ENCODE measurements at places on chromosomes 13 and 19. TPM values are rescaled to one million over a fixed set of nuclear protein-coding genes. Genes with fewer than 3 reads are reported as not detected.

The PGLYRP2 gene
- total RNA-seq = not detected

- H3K4me1 ChIP-seq = no peaks in the 10 kb centered on the region
- H3K27me3 ChIP-seq = no peaks in the 10 kb centered on the region
- H3K27ac ChIP-seq = no peak overlapping the region
- H3K36me3 ChIP-seq = no peaks in the 10 kb centered on the region
- no peak overlapping the region for H3K4me3 ChIP-seq
Measured at GRCh38 chr13:93951108-93951507, 528.4 kb downstream of the DCT start.

- no peak overlapping the region for H3K4me3 ChIP-seq
- H3K27ac ChIP-seq = no peak overlapping the region
- no peaks in the 10 kb centered on the region for H3K27me3 ChIP-seq
Measured at GRCh38 chr13:32669030-32669646, 82.9 kb downstream of the PDS5B start.

- H3K27ac ChIP-seq = no peak overlapping the region
- DNase-seq = no peak
- no peaks in the 10 kb centered on the region for H3K4me1 ChIP-seq
- no peaks in the 10 kb centered on the region for H3K27me3 ChIP-seq
- H3K4me3 ChIP-seq = no peak overlapping the region
Measured at GRCh38 chr13:51765142-51765515, 38.8 kb downstream of the DHRS12 start.

- DNase-seq = peak; percentile 21
- H3K4me3 ChIP-seq = peak overlapping the region; percentile 80
- no peaks in the 10 kb centered on the region for H3K36me3 ChIP-seq
Measured at GRCh38 chr19:16626796-16627192, 1.2 kb downstream of the MED26 start.

The ZNF480 gene
- 13.2 TPM for total RNA-seq

- H3K27me3 ChIP-seq = peaks cover 91% of the 10 kb centered on the region
- H3K36me3 ChIP-seq = no peaks in the 10 kb centered on the region
- no peak within 1 kb of the TSS for H3K4me3 ChIP-seq
- no peak for DNase-seq
Measured at GRCh38 chr13:27988520-27988919, at the start of gene URAD. URAD (minus strand) TSS chr13:27988693; CDS start chr13:27988637, 56 bp downstream.

- no peaks in the 10 kb centered on the region for H3K36me3 ChIP-seq
- H3K4me1 ChIP-seq = no peaks in the 10 kb centered on the region
- no peak overlapping the region for H3K27ac ChIP-seq
- no peak for DNase-seq
- H3K4me3 ChIP-seq = no peak overlapping the region
Measured at GRCh38 chr13:70864731-70865130, 756.5 kb upstream of the KLHL1 start.

- H3K4me3 ChIP-seq = peak overlapping the region; percentile 86
- no peaks in the 10 kb centered on the region for H3K4me1 ChIP-seq
- H3K36me3 ChIP-seq = no peaks in the 10 kb centered on the region
- peaks cover 84% of the 10 kb centered on the region for H3K27me3 ChIP-seq
Measured at GRCh38 chr19:11693505-11694499, 44.9 kb downstream of the ZNF823 start.

- no peaks in the 10 kb centered on the region for H3K36me3 ChIP-seq
- H3K4me1 ChIP-seq = peaks cover 13% of the 10 kb centered on the region
- H3K27me3 ChIP-seq = no peaks in the 10 kb centered on the region
Measured at GRCh38 chr19:14139944-14140343, 3.6 kb upstream of the ASF1B start.

DNA sequence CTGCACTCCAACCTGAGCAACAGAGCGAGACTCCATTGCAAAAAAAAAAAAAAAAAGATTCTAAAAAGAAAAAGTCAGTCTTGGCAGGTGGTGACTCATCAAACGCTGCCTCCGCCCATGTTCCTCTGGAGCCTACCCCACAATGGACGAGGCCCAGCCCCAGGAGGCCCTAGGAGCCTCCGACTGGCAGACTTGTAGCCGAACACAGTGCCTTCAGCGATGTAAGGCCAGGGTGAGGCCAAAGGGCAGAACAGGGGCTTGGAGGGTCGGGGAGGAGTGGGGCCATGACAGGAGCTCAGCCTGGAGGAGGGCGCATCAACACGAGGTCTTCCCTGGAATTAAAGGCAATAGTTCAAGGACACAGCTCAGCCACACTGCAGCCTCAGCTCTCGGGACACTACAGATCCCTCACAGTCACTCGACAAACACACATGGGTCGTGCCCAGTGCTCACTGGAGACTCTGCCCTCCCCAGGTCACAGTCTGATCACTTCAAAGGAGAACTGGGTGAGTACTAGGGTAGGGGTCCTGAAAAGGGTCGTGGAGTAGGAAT, 5.1 kb downstream of the USE1 start:
- no peak overlapping the region for H3K4me3 ChIP-seq
- no peaks in the 10 kb centered on the region for H3K27me3 ChIP-seq
- H3K27ac ChIP-seq = no peak overlapping the region
- no peak for DNase-seq
- H3K36me3 ChIP-seq = no peaks in the 10 kb centered on the region
- no peaks in the 10 kb centered on the region for H3K4me1 ChIP-seq

The HS6ST3 gene
- total RNA-seq = 0.31 TPM

DNA sequence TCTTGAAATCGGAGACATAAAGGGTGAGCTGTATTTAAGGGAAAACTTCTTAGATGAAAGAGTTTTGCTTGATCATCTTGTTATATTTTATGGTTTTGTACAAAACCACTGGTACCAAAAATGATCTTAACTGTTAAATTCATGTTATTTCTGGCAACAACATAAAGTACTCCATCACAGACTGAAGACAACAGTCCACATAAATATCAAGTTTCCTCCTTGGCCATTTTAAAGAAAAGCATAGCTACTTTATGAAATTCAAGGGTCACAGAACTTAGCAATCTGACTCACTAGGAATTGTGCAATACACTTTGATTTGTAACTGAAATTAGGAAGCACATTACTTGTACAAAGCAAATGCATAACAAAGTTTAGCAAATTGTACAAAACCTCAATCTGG, 66.3 kb downstream of the TBC1D4 start:
- H3K4me1 ChIP-seq = peaks cover 7% of the 10 kb centered on the region
- no peak overlapping the region for H3K4me3 ChIP-seq
- H3K27ac ChIP-seq = no peak overlapping the region
- H3K27me3 ChIP-seq = no peaks in the 10 kb centered on the region
- DNase-seq = no peak

- H3K27ac ChIP-seq = no peak overlapping the region
- H3K4me1 ChIP-seq = no peaks in the 10 kb centered on the region
- DNase-seq = no peak
- H3K4me3 ChIP-seq = no peak overlapping the region
Measured at GRCh38 chr19:3333662-3334061, 32.7 kb upstream of the NFIC start.

GRCh38 chr19:7068599-7068998, 904 bp upstream of the ZNF557 start:
- no peak overlapping the region for H3K27ac ChIP-seq
- no peaks in the 10 kb centered on the region for H3K27me3 ChIP-seq
- peak overlapping the region; percentile 98 for H3K4me3 ChIP-seq
- H3K36me3 ChIP-seq = peaks cover 4% of the 10 kb centered on the region
- no peak for DNase-seq

The FCER2 gene
- total RNA-seq = not detected

The OR10H1 gene
- not detected for total RNA-seq

DNA sequence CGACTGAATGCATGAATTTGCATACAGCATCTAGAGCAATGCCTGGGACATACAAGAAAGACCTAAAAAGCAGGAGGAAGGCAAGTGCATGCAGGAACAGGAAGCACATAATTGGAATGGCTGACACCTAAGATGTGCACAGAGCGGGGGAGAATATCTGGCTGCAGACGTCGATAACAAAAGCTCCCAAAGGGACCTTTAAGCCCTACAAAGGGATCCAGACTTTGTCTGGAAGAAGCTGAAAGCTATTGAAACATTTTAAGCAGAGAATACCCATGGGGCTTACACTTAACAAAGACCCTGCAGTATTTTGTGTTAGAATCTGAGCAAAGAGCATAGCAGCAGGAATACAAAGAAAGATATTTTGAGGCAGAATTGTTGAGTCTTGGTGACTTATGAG, 107.4 kb upstream of the CLDN10 start:
- no peak overlapping the region for H3K27ac ChIP-seq
- DNase-seq = peak; percentile 46
- no peaks in the 10 kb centered on the region for H3K27me3 ChIP-seq
- H3K4me3 ChIP-seq = no peak overlapping the region
- no peaks in the 10 kb centered on the region for H3K4me1 ChIP-seq

DNA sequence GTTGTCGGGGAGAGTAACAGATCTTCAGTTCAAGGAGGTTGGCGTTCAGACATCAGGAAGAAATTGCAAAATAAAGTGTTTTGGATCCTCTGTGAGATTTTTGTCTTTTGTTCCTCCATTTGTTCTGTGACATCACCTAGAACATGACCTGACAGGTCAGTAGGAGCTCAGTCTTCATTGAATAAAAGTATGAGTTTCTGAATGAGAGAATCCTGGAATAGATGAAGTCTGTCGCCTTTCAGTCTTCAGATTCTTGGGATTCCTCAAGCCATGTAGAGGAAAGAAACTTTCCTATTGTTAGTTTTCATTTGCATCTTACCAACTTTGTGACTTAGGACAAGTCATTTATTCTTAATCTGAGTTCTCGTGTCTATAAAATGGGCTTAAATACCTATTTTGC, 14.4 kb downstream of the ARHGAP35 start:
- no peaks in the 10 kb centered on the region for H3K4me1 ChIP-seq
- peak overlapping the region; percentile 78 for H3K27ac ChIP-seq
- H3K27me3 ChIP-seq = no peaks in the 10 kb centered on the region
- H3K36me3 ChIP-seq = no peaks in the 10 kb centered on the region

The NFKBIB gene
- 11.5 TPM for total RNA-seq

DNA sequence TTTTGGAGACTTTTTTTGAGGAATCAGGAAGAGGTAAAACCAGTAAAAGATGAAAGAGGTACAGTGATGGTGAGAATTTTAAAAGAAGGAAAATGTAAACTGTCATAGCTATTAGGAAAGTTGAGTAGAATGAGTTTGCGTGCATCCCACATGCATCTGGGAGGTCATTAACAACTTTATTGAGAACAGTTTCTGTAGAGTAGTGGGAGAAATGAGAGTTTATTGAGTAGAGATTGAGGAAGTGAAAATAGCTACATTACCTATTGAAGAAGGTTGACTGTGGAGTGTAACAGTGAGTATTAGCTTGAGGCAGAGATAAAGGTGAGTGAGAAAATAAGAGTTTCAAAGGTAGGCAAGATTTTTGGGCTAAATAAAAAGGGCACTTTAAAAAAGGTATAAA, 38.7 kb downstream of the BRCA2 start:
- no peak overlapping the region for H3K4me3 ChIP-seq
- H3K36me3 ChIP-seq = peaks cover 8% of the 10 kb centered on the region
- no peak overlapping the region for H3K27ac ChIP-seq
- no peaks in the 10 kb centered on the region for H3K4me1 ChIP-seq
- H3K27me3 ChIP-seq = no peaks in the 10 kb centered on the region

GRCh38 chr13:79466872-79467271, 14.1 kb upstream of the NDFIP2 start:
- DNase-seq = no peak
- no peaks in the 10 kb centered on the region for H3K27me3 ChIP-seq
- H3K4me1 ChIP-seq = no peaks in the 10 kb centered on the region
- H3K27ac ChIP-seq = no peak overlapping the region

The SLC7A9 gene
- not detected for total RNA-seq

DNA sequence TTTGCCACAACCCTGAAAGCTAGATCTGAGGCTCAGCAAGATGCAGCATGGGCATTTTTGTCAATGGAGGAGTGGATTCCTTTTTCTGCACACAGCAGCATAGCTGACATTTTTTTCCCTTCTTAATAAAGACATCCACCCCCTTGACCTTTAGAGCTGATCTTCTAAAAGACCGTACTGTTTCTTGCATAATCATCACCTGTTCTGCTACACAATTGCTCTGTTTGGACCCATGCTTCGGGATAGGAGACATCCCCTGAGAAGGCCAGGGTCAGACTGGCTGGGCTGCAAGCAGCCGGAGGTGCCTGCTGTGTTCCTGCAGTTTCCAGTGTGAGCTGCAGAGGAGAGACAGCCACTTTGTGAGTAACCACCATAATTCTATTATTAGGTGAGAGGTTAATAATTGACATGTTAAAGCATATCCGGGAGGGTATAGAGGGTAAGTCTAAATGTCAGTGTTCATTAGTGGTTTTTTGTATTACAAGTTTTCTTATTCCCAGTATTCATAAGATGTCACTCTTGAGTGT, 108.5 kb upstream of the C1QTNF9B start:
- no peaks in the 10 kb centered on the region for H3K27me3 ChIP-seq
- no peaks in the 10 kb centered on the region for H3K36me3 ChIP-seq
- H3K27ac ChIP-seq = no peak overlapping the region
- H3K4me1 ChIP-seq = no peaks in the 10 kb centered on the region

The EPS8L1 gene
- total RNA-seq = 17.5 TPM

The ATP4B gene
- total RNA-seq = not detected

DNA sequence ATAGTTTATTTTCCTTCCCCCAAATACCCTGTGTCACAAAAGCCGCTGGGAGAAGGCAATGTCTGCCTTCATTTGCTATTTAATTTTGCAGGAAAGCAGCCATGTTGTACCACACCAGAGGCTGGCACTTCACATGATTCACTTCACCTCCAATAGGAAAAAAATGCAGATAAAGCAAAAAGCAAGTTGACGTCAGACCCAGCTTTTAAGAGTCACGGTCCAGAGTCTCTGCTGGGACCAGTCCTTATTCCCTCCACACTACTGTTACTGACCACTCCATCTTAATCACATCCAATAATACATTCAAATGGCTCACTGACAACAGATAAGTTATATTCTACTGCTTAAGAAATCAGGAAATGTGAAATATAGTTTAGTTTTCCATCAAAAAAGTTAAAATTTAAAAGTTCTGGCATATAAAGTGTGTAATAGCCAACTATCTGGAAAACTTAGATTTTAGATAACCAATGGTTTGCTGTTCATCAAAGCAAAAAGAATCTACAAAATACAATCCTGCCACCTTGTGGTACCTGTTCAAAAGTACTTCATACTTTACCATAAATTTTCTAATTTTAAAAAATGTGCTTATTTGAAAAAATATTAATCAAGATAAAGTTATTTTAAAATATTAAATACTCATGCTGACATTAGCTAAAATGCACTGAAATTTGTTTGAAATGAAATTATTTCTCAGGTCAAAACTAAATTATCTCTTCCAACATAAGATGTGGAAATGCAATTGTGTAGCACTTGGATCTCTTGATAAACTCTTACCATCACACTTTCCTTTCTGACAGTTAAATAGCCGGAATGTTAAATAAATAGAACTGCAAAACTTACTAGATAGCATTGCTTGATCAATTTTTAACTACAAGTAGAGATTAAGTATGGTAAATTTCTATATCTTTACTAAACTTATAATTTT, 97.3 kb downstream of the SERP2 start:
- H3K36me3 ChIP-seq = no peaks in the 10 kb centered on the region
- DNase-seq = peak; percentile 35
- H3K4me1 ChIP-seq = peaks cover 22% of the 10 kb centered on the region
- no peaks in the 10 kb centered on the region for H3K27me3 ChIP-seq

DNA sequence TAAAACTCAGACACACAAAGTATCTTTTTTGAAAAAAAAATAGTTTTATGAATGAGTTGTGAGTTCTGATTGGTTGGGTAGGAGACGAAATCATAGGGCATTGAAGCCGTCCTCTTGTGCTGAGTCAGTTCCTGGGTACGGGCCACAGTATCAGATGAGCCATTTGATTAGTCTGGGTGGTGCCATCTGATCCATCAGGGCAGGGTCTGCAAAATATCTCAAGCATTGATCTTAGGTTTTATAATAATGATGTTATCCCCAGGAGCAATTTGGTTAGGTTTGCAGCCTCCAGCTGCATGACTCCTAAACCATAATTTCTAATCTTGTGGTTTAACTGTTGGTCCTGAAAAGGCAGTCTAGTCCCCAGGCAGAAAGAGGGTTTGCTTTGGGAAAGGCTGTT, 1310.6 kb downstream of the SLITRK1 start:
- no peaks in the 10 kb centered on the region for H3K4me1 ChIP-seq
- no peaks in the 10 kb centered on the region for H3K27me3 ChIP-seq
- DNase-seq = no peak
- H3K27ac ChIP-seq = no peak overlapping the region

Data from neural progenitor cell (in vitro differentiated cells).